ENCODE measurements at places on chromosomes 3 and 15.

DNA sequence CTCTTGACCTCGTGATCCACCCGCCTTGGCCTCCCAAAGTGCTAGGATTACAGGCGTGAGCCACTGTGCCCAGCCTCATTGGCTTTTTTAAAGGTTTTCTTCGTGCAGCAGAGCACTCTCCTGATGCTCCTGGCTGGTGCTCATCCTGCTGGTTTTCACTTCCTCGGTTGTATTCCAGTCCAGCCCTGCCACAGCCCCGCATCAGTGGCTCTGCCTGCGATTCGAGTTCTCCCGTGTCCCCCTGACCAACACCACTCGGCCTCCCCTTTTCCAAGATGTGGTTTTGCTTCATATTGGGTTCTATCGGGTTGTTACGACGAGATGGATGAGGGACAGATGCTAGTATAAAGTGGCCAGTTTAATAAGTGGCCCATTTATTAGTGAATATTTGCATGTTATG is 27.8 kb downstream of the EFCC1 start:
- DNase-seq: no peak

DNA sequence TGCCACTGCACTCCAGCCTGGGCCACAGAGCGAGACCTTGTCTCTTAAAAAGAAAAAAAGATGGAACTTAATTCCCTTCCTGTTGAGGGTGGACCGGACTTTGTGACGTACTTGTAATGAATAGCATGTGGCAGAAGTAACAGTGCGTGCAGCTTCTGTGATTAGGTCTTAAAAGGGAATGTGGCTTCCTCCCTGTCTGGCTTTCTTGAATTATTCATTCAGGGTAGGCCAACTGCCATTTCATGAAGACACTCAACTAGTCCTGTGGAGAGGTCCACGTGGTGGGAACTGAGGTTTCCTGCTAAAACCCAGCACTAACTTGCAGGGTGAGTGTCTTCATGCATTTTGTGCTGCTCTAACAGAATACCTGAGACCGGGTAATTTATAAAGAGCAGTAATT is 98.9 kb upstream of the PIAS1 start:
- DNase-seq: no peak

DNA sequence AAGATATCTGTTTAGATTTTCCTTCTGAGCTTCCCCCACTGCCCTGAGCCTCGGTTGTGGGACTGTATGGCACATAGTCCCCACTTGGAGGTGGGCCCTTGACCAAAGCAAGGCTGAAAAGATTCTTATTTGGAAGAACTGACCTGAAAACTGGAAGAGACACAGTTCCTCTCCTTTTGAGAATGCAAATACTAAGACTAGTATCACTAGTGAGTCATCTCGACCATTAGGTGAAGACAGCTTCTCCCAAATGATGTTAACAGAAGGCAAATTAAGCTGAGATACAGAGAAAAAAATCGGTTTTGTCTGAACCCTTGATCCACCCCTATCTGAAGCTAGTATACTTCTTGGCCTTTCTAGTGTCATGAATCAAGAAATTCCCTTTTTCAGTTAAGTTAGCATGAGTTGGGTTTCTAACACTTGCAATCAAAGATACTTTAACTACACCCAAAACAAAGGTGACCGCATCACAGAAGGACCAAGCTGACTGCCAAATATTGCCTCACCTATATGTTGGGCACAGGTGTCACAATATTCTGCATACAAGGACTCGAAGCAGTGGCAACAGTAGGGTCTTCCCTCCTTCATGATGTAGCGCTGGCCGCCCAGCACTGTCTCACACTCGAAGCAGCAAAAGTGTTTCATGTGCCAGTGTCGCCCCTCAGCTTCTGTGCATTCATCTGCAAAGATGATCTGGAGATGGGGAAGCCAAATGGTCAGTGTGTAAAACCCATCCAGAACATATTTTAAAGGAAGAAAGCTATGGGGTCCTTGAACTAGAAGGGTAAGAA is 72.4 kb downstream of the PRICKLE2 start:
- no peak for DNase-seq

GRCh38 chr3:171374661-171375285 is 85.4 kb downstream of the TNIK start:
- no peak for DNase-seq

DNA sequence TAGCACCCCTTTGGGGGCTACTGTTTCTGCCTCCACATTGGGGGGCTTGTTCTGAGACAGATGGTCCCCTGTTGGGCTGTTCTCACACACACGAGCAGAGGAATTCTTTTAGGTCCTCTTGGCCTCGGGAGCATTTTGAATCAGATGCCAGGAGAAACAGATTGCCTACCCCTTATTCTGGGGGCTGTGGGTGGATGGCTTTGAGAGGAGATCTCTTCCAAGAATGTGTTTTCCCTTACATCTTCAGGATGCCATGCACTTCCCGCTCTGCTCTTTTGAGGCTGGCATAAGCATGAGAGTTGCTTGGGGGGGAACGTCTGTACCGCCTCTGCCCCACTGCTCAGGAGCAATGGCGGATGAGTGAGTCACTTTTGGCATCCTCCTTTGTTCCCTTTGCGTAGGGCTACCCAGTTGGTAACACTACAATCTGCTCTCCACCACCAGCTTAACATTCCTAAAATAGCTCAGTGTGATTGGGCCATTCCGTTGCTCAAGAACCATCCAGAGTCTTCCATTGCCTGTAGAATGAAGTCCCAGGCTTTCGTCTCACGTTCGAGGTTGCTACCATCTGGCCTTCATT is 154.4 kb downstream of the RPLP1 start:
- DNase-seq: no peak

DNA sequence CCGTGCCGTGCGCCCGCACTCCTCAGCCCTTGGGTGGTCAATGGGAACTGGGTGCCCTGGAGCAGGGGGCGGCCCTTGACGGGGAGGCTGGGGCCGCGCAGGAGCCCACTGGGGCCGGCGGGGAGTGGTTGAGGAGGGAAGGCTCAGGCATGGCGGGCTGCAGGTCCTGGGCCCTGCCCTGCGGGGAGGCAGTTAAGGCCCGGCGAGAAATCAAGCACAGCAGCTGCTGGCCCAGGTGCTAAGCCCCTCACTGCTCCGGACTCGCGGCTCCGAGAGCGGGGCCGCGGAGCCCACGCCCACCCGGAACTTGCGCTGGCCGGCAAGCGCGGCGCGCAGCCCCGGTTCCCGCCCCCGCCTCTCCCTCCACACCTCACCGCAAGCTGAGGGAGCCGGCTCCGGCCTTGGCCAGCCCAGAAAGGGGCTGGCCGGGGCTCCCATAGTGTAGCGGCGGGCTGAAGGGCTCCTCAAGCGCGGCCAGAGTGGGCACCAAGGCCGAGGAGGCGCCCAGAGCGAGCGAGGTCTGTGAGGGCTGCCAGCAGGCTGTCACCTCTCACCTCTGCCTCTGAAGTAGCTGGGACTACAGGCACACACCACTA is 7.8 kb downstream of the GP9 start:
- no peak for DNase-seq

DNA sequence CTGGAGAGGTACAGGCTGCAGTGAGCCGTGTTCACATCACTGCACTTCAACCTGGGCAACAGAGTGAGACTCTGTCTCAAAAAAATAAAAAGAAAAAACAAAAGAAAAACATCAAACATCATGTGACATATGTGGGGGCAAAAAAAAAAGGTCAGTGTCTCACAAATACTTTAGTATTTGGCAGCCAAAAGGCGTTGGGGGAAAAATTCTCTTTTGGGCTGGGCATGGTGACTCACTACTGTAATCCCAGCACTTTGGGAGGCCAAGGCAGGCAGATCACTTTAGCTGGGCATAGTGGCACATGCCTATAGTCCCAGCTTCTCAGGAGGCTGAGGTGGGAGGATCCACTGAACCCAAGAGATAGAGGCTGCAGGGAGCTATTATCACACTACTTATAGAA is 47.6 kb downstream of the TMCC1 start:
- DNase-seq: no peak

- no peak for DNase-seq
These were observed 33.1 kb downstream of the LPP start for GRCh38 chr3:188187053-188187452.

DNA sequence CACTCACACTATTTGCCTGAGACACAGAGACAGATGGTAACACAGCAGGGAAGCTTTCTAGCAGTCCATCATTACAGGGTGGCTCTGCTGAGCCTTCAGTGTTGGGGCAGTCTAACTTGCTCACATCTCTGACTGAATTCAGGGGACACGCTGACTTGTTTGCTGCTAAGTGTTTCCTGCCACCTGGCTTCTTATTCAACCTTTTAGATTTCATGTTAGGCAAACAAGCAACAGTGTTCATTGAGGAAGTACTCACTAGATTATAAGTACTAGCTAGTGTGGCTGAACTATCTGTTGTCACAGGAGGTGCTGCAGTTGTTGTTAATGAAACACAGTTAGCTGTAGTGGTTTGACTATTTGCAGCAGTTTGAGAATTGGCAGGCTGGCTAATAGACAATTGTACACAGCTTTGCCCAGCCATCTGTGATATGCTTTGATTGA is 37.3 kb downstream of the USF3 start:
- no peak for DNase-seq

DNA sequence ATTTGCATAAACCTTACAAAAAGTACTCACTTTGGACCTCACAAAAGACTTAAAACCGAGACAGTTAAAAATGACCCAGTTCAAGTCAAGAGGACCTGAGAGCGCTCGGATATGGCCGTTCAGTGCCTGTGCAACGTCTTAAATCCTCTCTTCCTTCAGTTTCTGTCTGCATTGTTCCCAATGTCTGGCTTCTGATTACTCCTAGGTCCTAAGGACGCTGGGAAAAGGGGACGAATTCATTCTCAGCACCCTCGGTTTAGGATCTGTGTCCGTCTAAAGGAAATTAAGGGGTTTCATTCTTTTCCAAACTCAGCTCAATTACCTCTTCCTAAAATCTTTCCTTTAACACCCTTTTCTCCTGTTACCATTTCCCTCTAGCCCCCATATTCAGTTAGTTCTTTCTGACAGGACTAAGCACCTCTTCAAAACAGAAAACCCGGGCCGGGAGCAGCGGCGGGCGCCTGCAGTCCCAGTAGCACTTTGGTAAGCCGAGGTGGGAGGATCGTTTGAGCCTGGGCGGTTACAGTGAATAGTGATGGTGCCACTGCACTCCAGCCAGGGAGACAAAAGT is 970 bp downstream of the DPPA4 start:
- peak; percentile 2 for DNase-seq

DNA sequence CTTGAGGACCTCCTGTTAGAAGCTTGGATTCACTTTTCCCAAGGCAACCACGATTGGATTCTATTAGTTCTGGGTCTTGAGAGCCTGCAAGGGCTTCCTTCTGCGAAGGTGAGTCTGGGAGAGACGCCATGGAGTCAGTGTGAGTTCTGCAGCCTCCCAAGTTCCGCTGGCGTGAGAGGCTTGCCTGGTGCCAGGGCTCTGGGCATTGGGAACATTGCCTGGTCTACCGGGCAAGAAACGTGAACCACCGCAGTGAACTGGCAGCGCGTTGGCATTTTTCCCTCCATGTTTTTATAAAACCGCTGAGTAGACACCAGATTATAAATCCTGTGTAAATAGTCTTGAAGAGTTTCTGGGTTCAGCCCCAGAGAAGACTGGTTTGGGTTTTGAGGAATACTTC is 160.9 kb downstream of the IGF1R start:
- no peak for DNase-seq

DNA sequence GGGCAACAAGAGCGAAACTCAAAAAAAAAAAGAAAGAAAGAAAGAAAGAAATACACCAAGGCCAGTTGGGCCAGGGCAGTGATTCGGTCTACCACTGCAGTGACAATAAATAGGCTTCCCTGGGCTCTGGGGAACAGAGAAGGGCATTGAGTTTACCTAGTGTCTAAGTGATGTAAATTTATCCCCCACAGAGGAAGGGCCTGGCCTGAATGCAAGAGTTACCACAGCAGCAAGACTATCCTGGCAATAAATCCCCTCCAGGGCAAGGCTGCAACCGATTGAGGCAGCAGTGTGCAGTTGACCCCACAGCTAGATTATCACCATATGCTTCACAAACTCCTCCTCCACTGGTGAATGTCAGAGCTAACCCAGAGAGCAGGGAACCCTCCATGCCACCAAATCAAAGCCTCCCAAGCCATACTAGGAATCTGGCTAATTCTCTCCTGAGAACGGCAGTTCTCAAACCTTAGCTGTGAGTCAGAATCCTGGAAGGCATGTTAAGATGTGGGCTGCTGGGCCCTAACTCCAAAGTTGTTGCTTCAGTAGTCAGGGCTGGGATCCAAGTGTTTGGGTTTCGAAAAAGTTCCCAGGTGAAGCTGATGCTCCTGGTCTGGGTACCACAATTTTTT is 64.3 kb upstream of the GATM start:
- DNase-seq: no peak

DNA sequence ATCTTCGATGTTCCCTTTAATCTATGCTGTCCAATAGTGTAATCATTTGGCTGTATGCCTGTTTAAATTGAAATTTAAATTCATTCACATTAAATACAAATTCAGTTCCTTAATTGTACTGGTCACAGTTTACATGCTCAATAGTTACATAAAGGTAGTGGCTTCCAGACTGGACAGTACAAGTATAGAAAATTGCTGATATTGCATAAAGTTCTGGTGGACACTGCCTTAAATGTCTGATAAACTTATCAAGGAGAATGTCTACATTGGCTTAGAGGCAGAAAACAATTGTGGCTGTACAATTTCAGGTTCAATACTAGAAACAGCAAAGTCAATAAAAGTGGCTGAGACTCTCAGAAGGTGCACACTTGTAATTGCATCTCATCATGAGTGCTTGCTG is 365.2 kb downstream of the RBMS3 start:
- DNase-seq: no peak

DNA sequence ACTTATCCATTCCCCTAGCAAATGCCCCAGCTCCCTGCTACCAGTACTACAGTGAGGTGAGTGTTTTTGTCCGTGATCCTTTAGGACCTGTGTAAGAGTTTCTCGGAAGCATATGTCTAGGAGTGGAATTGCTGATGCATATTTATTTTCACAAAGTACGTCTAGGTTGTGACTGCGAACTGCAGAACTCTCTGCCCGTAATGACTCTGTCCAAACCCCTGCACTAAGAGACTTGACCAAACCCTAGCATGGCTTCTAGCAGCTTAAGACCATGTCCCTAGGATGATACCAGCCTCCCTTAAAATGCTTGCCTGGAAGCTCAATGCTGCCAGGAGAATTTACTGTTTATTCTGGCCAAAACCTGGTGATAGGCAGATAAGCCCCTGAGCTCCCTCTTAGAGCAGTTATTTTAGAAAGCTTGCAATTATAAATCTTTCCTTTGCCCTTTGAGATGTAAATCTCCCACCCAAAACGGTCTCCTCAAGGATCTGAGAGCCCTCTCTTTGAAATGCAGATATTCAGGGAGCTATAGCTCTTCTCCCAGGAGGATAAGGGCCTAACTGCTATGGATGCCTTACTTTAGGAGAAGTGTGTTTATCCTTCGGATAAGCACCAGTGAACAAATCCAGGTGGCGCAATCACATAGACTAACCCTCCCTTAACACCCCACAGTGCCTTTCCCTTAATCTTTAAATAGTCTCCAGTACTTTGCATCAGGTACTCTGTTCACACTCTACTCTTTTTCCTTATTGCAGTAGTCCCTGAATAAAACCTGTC is 14.7 kb upstream of the CA12 start:
- DNase-seq: no peak

GRCh38 chr15:83516935-83517334 is 69.8 kb downstream of the SH3GL3 start:
- DNase-seq: no peak

Measured in activated CD4-positive, alpha-beta T cell treated with anti-CD3 and anti-CD28 coated beads, Interleukin-10, Interleukin-2, amounts not matched to agents 100 ng/mL and 50 ng/mL, durations not matched to agents 16 hours and 8 hours (primary cell).